ENCODE measurements at places on chromosomes 2 and 18.

- DNase-seq: no peak
Observed at GRCh38 chr18:58310517-58310916, 266.5 kb downstream of the NEDD4L start.

GRCh38 chr18:3199942-3200645, 19.7 kb downstream of the MYOM1 start:
- no peak for DNase-seq

DNA sequence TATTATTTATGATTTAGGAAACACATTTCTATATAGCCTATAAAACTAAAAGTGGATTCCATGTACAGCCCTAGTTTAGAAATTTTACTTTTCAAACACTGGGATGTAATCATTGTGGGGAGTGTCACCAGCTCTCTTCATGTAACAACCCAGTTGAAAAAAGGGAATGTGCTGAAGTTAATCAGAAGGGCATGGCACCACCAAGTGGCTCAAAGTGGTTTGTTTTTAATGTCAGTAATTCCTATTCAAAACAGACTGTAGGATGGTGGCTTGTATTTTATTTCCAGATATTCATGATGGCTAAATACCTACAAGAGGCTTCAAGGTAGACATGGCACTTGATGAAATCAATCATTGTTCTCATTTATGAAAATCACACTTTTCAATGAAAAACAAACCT, 58.1 kb upstream of the TMEM182 start:
- no peak for DNase-seq

DNA sequence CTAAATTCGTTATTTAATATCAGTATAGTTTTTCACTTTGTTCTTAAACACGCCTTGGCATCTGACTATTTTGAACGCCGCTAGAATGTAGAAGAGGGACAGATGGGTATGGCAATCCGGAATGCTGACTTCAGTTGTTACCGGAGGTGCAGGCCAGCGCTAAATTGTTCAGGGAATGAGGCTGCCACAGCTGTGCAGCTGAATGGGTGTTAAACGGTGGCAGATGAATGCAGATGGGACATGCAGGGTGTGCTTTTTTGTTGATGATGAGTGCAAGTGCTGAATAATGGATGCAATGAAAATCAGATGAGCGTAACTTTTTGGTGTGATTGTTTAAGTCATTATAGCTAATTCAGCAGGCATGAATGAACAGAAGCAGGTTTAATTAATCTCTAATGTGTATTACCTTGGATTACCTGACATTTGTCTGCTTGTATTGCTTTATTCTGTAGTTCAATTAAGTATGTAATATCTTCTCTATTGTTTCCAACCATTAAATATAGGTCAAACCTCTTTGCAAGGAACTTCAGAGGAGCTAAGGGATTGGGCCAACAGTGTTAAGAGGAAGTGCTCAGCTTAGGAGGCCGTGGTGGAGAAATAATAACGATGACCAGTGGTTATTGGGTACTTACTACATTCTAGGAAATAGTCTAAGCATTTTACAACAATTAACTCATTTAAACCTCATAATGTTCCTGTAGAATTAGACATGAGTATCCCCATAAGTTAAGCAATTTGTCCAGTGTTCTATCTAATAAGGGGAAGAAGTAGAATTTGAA, 11.9 kb upstream of the CREG2 start:
- no peak for DNase-seq

- peak; percentile 64 for DNase-seq
Observed at GRCh38 chr2:237700512-237701032, 73.2 kb downstream of the LRRFIP1 start.

GRCh38 chr18:68985172-68985820, 187.4 kb downstream of the CCDC102B start:
- no peak for DNase-seq

DNA sequence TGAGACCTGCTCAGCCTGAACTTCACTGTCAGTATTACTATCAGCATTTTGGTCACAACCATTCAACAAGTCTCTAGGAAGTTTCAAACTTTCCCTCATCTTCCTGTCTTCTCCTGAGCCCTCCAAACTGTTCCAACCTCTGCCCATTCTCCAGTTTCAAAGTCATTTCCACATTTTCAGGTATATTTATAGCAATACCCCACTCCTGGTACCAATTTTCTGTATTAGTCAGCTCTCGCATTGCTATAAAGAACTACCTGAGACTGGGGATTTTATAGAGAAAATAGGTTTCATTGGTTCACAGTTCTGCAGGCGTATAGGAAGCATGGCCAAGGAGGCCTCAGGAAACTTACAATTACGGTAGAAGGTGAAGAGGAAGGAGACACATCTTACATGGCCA, 27.3 kb downstream of the KCNF1 start:
- DNase-seq: no peak

GRCh38 chr2:5190023-5190422, 502.2 kb upstream of the SOX11 start:
- no peak for DNase-seq

GRCh38 chr2:99156891-99157290, 2.1 kb downstream of the LIPT1 start:
- no peak for DNase-seq

- DNase-seq: no peak
Observed at GRCh38 chr2:28506112-28506910, 10.5 kb downstream of the PLB1 start.

GRCh38 chr2:120470041-120470965, 124.4 kb downstream of the INHBB start:
- no peak for DNase-seq

- DNase-seq: no peak
Observed at GRCh38 chr2:173288561-173288960, 66.1 kb upstream of the CDCA7 start.
